ENCODE measurements at places on chromosomes 3 and 15.
A peak's percentile ranks its signal among the peaks of the same experiment; 100 is the strongest.

DNA sequence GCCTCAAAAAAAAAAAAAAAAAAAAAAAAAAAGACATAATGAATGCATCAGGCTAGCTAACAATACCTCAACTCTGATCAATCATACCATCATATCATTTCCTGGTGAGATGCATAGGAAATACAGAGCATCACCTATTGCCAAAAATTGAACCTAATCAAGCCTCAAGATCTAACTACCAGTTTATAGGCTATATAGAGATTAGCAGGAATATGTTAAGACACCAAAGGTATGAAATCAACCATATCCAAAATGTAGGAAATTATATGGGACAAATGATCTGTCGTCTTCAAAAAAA is 387 bp upstream of the VPS33B start:
- no peak for DNase-seq

DNA sequence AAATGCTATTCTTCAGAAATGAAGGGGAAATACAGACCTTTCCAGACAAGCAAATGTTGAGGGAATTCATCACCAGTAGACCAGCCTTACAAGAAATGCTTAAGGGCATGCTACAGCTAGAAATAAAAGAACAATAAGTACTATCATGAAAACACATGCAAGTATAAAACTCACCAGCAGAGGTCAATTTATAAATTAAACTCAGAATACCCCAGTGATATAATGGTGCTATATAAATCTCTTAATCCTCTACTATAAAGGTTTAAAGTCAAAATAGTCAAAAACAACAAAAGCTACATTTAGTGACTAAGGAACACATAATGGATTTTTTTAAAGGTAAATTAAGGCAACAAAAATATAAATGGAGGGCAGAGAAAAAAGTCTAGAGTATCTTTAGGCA is 142.5 kb downstream of the CPNE4 start:
- no peak for DNase-seq

GRCh38 chr3:40528426-40528825 is 3.7 kb downstream of the ZNF621 start:
- DNase-seq = no peak

DNA sequence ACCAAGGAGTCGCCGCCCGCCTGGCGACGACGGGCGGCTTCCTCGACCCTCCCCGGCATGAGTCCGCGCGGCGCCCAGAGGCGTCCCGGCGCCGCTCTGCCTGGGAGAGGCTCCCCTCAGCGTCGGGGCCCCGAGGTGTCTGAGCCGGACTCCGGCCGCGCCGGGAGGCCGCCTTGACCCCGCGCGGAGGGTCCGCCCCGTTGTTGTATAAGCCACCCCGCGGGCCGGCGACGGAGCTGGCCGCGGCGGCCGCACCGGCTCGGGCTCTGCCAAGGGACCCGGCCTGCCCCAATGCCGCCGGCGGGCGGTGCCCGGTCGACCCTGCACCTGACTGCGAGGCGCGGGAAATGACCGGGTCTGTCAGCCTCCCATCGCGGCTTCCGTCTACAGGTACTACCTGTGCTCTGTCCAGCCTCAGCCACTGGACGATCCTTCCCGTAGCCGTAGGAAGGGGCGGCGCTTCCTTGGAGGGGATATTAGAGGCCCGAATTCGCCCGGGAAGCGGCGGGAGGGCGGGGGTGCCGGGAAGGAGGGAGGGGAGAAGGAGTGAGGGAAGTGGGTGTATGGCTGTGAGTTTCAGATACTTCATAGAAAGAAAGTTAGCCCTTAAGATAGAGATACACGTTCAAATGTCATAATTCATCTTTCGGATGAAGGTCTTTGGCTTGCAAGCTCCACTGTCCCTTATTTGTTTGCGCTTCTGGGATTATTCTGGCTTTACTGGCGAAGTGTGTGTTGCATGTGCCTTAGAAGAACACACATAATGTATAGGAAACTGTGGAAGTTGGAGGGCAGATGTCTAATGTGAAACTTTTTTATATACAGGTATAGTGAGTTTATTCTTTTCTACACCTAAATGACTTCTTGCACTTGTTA is 620 bp downstream of the ABHD5 start:
- peak; percentile 86 for DNase-seq

DNA sequence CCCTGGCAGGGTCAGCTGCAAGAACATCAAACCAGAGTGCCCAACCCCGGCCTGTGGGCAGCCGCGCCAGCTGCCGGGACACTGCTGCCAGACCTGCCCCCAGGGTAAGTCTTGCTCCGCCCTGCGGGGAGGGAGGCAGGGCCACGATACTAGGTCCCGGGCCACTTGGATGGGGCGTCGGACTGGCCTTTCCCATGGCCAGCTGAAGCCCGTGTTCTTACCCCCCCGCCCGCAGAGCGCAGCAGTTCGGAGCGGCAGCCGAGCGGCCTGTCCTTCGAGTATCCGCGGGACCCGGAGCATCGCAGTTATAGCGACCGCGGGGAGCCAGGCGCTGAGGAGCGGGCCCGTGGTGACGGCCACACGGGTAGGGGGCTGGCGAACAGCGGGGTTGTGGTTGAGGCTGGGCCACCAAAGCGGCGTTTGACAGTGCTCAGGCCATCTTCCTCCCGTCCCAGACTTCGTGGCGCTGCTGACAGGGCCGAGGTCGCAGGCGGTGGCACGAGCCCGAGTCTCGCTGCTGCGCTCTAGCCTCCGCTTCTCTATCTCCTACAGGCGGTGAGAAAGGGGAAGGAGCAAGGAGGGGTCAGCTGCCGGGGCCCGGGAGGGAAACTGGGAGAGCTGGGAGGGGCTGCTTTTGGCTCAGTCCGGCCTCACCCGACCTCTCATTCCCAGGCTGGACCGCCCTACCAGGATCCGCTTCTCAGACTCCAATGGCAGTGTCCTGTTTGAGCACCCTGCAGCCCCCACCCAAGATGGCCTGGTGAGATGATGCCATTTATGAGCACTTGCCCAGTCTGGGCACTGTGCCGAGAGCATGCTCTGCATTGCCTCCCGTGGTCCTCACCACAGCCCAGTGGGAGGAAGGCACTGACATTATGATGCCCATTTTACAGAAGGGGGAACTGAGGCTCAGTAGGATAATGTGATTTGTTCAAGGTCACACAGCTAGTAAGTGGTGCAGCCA is 1.7 kb downstream of the CHRD start:
- no peak for DNase-seq

DNA sequence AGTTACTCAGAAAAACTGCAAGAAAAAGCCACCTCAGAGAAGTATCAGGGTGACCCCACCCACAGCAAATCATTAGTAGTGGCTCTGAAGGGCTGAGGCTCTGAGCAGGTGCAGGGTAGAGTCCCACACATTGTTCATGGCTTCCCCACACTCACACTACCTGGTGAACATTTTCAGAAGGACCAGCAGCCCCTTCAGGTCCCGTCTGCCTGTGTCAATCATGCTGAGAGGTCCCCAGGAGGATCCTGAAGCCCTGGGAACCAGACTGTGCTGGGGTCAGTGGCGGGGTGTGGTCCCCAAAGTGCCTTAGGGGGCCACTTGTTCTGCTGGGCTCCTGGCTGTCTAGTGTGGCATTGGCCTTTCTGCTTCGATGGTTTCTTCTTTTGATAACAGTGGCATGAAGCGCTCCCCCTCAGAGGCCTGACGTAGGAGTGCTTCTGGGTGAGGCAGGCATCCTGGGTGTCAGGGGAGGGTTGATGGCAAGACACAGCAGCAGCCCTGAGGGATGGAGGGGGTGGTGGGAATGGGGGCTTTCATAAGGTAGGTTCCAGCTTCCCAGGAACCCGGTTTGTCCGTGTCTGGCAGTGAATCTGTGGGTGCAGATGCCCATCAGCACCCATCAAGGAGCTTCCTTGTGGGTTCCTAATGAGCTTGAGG is 19.0 kb upstream of the FANCD2 start:
- DNase-seq = no peak

- peak; percentile 50 for DNase-seq
Observed at GRCh38 chr3:128432971-128433836, 33.5 kb downstream of the DNAJB8 start.

- DNase-seq = no peak
Observed at GRCh38 chr3:53139906-53140846, 9.9 kb upstream of the RFT1 start.

- no peak for DNase-seq
Observed at GRCh38 chr3:45705839-45706808, 16.9 kb downstream of the SACM1L start.

Measured in NCI-H69 (cell line).